GM12865 (cell line): ENCODE measurements at places on chromosomes 6 and 20.

- DNase-seq, result peak; percentile 89
These were observed 12.5 kb downstream of the PRDM1 start for GRCh38 chr6:106098383-106099234.

DNA sequence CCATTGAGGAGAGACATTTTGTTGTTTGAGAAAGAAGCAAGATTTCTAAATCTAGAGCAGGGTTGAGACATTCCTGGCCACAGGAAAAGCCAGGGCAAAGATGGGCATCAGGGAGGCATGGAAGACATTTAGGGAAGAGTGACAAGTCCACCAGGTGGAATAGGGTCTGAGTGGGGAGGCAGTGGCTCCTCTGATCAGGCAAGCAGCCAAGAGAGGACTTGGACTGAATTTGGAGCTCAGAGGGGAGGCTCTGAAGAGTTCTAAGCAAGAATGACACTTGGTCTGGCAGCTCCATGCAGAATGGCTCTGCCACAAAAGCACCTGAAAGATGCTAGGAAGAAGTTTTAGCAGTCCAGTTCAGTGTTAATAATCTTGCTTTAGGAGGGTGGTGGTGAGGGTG is 120.8 kb downstream of the FYN start:
- no peak for DNase-seq

- no peak for DNase-seq
These were observed 387.8 kb downstream of the BMP2 start for GRCh38 chr20:7155282-7155681.

GRCh38 chr6:56708810-56709597 is 66.3 kb upstream of the DST start:
- DNase-seq, result peak; percentile 71

DNA sequence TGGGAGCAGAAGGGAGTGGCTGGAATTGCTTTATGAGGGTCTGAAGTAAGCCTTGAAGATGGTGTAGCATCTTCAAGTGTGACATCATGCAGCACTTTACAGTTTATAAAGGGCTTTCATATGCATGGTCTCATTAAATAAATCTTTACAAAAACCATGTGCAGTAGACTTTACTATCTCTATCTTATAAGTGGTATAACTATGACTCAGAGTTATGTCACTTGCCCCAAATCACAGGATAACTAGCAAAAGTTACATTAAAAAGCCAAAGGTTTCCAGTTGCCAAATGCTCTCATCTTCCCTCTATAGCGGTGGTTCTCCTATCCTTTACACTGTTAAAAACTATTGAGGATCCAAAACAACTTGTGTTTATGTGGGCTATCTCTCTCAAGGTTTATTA is 687.7 kb upstream of the MARCKS start:
- no peak for DNase-seq

DNA sequence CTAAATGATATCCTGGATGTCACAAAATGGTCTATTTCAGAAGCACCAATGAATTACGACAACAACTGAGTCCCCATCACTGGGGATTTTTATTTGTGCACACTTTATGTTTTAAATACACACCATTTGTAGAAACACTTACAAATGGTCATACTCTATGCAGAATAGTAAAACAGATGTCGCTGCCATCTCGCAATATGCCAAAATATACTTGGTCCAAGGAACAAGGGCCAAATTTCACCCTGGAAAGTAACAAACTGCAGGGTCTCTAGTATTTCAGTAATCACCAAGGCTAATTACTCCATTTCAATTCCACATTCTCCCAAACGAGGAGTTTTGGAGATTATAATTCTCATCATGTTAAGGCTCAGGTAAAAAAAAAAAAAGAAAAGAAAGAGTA is 215.2 kb downstream of the LMBRD1 start:
- no peak for DNase-seq

DNA sequence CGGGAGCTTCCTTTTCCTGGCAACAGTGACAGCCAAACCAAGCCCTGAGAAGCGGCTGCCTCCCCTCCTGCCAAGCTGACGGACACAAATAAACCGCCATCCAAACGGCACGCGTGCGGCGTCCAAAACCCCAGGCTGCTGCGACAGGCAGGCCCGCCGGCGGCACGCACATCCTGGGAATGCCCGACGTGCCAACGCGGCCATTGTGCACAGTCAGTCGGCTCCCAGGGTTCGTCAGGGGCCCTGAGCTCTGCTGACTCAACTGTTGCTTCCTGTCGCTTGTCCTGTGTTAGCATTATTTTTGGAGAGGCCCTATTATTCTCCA is 6.8 kb downstream of the JAG1 start:
- DNase-seq, result no peak
